ENCODE measurements at places on chromosomes 7 and 10. TPM values are rescaled to one million over a fixed set of nuclear protein-coding genes. Genes with fewer than 3 reads are reported as not detected.
A peak's percentile ranks its signal among the peaks of the same experiment; 100 is the strongest.

Gene AP1S1
- total RNA-seq = 44.6 TPM

Gene FAM221A
- total RNA-seq = 12.2 TPM

Gene SFMBT2
- total RNA-seq = 3.5 TPM

Gene ITPRID1
- 1.6 TPM for total RNA-seq

GRCh38 chr7:26899519-26899918, 35.1 kb upstream of the SKAP2 start:
- no peaks in the 10 kb centered on the region for H3K36me3 ChIP-seq
- no peaks in the 10 kb centered on the region for H3K4me1 ChIP-seq
- no peak for DNase-seq
- no peak overlapping the region for H3K27ac ChIP-seq
- no peak overlapping the region for H3K4me3 ChIP-seq

Gene HMX3
- not detected for total RNA-seq

Gene ACBD7
- not detected for total RNA-seq

Gene LAMB4
- total RNA-seq = 0.98 TPM

DNA sequence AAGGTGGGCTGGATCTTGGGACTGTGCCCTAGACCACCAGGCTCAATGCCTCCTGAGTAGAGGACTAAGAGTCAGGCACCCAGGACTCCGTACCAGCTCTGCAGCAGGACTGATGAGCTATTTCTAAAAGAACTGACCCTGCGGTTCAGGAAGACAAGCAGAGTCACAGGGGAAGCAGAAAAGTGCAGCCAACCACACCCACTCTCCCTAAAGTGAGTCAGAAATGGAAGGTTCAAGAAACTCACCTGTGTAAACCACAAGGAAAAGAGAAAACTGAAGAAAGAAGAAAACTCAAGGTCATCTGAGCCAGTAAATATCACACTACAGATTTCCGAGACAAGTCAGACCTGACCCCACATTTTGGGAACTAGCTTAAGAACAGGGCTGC, 2.5 kb downstream of the PARP12 start:
- DNase-seq = no peak
- no peaks in the 10 kb centered on the region for H3K27me3 ChIP-seq
- H3K4me3 ChIP-seq = no peak overlapping the region
- no peaks in the 10 kb centered on the region for H3K36me3 ChIP-seq
- H3K27ac ChIP-seq = no peak overlapping the region
- no peaks in the 10 kb centered on the region for H3K4me1 ChIP-seq

- H3K36me3 ChIP-seq = no peaks in the 10 kb centered on the region
- no peak overlapping the region for H3K4me3 ChIP-seq
These were observed 123.4 kb downstream of the ATE1 start for GRCh38 chr10:121804460-121804859.

DNA sequence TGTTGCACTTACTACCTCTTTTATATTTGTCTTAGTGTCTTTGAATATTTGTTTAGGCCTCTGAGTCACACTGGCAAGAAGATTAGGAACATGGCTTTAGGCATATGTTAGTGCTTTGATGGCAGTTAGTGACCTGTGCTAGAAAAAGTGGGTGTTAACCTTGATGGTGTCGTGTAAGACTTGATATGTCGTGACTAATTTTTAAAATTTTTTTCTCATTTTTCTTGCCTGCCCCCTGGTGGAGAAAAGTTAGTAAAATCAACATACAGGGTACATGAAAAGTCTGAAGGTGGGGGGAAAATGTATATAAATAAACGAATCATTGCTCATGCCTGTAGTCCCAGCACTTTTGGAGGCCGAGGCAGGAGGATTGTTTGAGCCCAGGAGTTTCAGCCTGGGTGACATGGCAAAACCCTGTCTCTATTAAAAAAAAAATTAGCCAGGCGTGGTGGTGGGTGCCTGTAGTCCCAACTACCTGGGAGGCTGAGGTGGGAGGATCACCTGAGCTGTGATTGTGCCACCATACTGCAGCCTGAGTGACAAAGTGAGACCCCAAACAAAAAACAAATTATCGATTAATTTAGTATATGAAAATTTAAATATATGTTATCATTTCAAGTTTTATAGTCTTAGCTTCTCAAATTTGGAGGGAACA, 44.6 kb downstream of the TAX1BP1 start:
- no peaks in the 10 kb centered on the region for H3K27me3 ChIP-seq
- H3K36me3 ChIP-seq = no peaks in the 10 kb centered on the region
- no peak overlapping the region for H3K27ac ChIP-seq
- H3K4me3 ChIP-seq = no peak overlapping the region
- no peaks in the 10 kb centered on the region for H3K4me1 ChIP-seq

Gene NPVF
- not detected for total RNA-seq

DNA sequence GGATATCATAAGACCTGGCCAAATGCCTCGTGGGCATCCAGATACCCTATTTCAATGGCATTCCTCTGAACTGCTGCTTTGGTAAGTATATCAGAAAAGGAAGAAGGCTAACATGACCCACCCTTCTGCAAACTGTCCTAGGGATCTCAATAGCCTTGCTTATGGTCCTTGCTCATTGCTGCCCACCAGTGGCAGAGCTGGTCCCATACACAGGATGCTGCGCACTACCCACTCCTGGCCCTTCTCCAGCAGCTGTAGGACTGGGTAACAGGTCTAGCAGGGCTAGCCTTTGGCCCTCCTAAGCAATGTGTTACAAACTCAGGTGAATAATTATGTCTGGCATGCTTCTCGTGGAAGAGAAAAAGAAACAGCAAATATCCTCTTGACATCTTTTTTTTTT, 72.5 kb downstream of the C10orf90 start:
- H3K27me3 ChIP-seq = no peaks in the 10 kb centered on the region
- no peak for DNase-seq
- no peak overlapping the region for H3K4me3 ChIP-seq
- H3K27ac ChIP-seq = no peak overlapping the region
- H3K4me1 ChIP-seq = no peaks in the 10 kb centered on the region
- no peaks in the 10 kb centered on the region for H3K36me3 ChIP-seq

GRCh38 chr10:122981066-122981464, 864 bp downstream of the PSTK start:
- H3K27me3 ChIP-seq = no peaks in the 10 kb centered on the region
- no peak for DNase-seq
- H3K4me1 ChIP-seq = no peaks in the 10 kb centered on the region
- H3K27ac ChIP-seq = peak overlapping the region; percentile 96

GRCh38 chr10:4813023-4813422, 13.0 kb upstream of the AKR1E2 start:
- H3K4me3 ChIP-seq = no peak overlapping the region
- H3K27ac ChIP-seq = no peak overlapping the region
- no peak for DNase-seq
- H3K36me3 ChIP-seq = no peaks in the 10 kb centered on the region
- H3K4me1 ChIP-seq = no peaks in the 10 kb centered on the region

GRCh38 chr7:151663382-151664100, 143.8 kb upstream of the RHEB start:
- no peak for DNase-seq
- H3K36me3 ChIP-seq = no peaks in the 10 kb centered on the region
- no peak overlapping the region for H3K4me3 ChIP-seq
- H3K27ac ChIP-seq = no peak overlapping the region
- H3K4me1 ChIP-seq = no peaks in the 10 kb centered on the region

Gene OPN1SW
- not detected for total RNA-seq

Gene CNPY4
- 11.8 TPM for total RNA-seq

- no peak for DNase-seq
- no peak overlapping the region for H3K4me3 ChIP-seq
- no peaks in the 10 kb centered on the region for H3K27me3 ChIP-seq
- H3K27ac ChIP-seq = no peak overlapping the region
These were observed 51.2 kb upstream of the ANAPC16 start for GRCh38 chr10:72164617-72165016.

Gene FGF8
- not detected for total RNA-seq

- H3K27ac ChIP-seq = no peak overlapping the region
- no peak overlapping the region for H3K4me3 ChIP-seq
- DNase-seq = no peak
- H3K27me3 ChIP-seq = no peaks in the 10 kb centered on the region
- no peaks in the 10 kb centered on the region for H3K4me1 ChIP-seq
- no peaks in the 10 kb centered on the region for H3K36me3 ChIP-seq
These were observed 94.4 kb downstream of the ATE1 start for GRCh38 chr10:121833387-121833786.

DNA sequence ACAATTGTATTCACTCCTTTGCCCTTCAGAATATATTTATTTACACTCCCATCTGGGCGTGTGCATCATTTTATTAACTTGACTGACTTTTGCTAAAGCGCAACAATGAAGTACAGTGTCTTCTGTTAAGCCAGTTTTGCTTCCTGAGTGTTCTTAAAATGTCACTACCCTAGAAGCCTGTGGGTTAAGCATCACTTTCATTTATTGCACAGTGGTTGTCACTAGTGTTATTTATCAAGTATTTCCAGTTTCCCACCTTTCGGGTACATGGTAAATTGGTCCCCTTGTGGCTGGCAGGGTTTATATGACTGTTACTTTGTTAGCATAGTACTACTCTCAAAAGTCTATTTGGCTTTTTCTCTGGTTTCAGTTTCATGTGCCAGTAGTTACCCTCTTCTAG, 3.3 kb downstream of the HILPDA start:
- no peaks in the 10 kb centered on the region for H3K36me3 ChIP-seq
- H3K27ac ChIP-seq = no peak overlapping the region
- H3K27me3 ChIP-seq = no peaks in the 10 kb centered on the region
- no peak for DNase-seq
- H3K4me3 ChIP-seq = no peak overlapping the region

Gene SPDYE2
- not detected for total RNA-seq

GRCh38 chr10:34231441-34232180, 583.5 kb downstream of the PARD3 start:
- DNase-seq = no peak
- H3K27ac ChIP-seq = no peak overlapping the region

DNA sequence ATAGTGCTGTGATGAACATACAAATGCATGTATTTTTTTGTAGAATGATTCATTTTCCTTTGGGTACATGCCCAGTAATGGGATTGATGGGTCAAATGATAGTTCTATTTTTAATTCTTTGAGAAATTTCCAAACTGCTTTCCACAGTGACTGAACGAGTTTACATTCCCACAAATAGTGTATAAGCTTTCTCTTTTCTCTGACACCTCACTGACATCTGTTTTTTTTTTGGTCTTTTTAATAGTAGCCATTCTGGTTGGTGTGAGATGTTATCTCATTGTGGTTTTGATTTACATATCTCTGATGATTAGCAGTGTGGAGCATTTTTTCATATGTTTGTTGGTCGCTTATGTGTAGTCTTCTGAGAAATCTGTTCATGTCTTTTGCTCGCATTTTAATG, 195.0 kb upstream of the AGK start:
- H3K4me1 ChIP-seq = no peaks in the 10 kb centered on the region
- no peak overlapping the region for H3K27ac ChIP-seq
- no peak overlapping the region for H3K4me3 ChIP-seq
- no peaks in the 10 kb centered on the region for H3K27me3 ChIP-seq
- H3K36me3 ChIP-seq = no peaks in the 10 kb centered on the region

GRCh38 chr7:95632609-95633008, 36.3 kb upstream of the PDK4 start:
- no peaks in the 10 kb centered on the region for H3K4me1 ChIP-seq
- no peaks in the 10 kb centered on the region for H3K27me3 ChIP-seq
- H3K27ac ChIP-seq = no peak overlapping the region
- no peaks in the 10 kb centered on the region for H3K36me3 ChIP-seq

Gene CDC14C
- not detected for total RNA-seq

Gene PNLIP
- total RNA-seq = not detected

GRCh38 chr10:74750848-74751274, 75.5 kb upstream of the KAT6B start:
- DNase-seq = no peak
- H3K4me3 ChIP-seq = no peak overlapping the region
- no peaks in the 10 kb centered on the region for H3K27me3 ChIP-seq
- no peaks in the 10 kb centered on the region for H3K36me3 ChIP-seq
- H3K27ac ChIP-seq = no peak overlapping the region

Gene TMEM139
- total RNA-seq = 1.4 TPM

GRCh38 chr10:123556049-123556448, 110.1 kb upstream of the GPR26 start:
- H3K4me1 ChIP-seq = no peaks in the 10 kb centered on the region
- no peak overlapping the region for H3K27ac ChIP-seq

Gene TAS2R4
- total RNA-seq = 2.0 TPM

DNA sequence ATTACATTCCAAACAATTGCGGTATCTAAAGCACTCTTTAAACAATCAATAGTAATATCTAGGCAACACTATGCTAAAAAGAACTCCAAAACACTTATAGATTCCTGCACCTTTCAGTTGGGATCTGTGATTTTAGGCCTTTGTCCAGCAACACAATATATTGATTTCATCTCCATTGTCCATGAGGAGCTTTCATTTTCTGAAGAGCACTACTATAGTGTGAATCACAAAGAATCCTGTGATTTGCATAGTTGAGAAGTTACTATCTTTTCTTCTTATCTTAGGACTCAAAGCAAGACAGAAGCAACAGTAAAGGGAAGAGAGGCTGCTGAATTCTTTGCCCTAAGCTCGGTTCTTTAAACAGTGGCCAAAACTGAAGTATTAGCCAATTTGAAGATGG, 846.8 kb downstream of the IPMK start:
- H3K27ac ChIP-seq = no peak overlapping the region
- H3K4me3 ChIP-seq = no peak overlapping the region
- H3K36me3 ChIP-seq = no peaks in the 10 kb centered on the region
- no peak for DNase-seq
- H3K27me3 ChIP-seq = no peaks in the 10 kb centered on the region
